Right ventricle myocardium inferior (tissue), 1 donor: ENCODE measurements at places on chromosomes 1 and 21. TPM values are rescaled to one million over a fixed set of nuclear protein-coding genes. Genes with fewer than 3 reads are reported as not detected.

- DNase-seq, result no peak
Measured at GRCh38 chr1:237931581-237931980, 40.9 kb upstream of the ZP4 start.

GRCh38 chr1:238029126-238029525 lies 138.4 kb upstream of the ZP4 start:
- DNase-seq, result no peak

DNA sequence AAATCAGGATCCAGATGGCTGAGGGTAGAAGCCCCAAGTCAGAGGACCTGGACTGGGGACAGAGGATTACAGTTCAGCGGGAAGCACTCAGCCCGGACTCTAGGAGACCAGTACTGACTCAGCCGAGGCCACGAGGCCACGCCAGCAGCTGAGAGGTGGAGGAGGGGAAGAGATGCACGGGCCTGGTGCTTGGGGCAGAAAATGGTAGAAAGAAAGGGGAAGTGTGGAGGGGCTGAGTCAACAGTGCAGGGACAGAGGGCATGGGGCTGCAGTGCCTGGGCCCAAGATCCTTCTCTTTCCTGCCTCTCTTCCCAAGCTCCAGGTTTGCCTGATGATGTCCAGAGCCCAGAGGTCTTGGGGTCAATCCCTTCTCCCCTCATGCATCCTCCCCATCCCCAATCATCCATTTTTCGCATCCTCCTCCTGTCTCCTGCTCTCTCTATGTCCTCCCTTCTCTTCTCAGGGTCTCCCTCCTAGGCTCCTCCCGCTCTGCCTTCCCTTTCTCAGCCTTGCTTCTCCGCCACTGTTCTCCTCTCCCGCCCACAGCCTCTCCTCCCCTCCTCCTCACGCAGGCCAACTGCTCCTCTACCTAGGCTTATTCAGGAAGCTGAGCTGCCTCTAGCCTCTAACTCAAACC lies 7.7 kb downstream of the ARHGEF2 start:
- peak; percentile 92 for DNase-seq

ADCY10 gene
- not detected for total RNA-seq

DNA sequence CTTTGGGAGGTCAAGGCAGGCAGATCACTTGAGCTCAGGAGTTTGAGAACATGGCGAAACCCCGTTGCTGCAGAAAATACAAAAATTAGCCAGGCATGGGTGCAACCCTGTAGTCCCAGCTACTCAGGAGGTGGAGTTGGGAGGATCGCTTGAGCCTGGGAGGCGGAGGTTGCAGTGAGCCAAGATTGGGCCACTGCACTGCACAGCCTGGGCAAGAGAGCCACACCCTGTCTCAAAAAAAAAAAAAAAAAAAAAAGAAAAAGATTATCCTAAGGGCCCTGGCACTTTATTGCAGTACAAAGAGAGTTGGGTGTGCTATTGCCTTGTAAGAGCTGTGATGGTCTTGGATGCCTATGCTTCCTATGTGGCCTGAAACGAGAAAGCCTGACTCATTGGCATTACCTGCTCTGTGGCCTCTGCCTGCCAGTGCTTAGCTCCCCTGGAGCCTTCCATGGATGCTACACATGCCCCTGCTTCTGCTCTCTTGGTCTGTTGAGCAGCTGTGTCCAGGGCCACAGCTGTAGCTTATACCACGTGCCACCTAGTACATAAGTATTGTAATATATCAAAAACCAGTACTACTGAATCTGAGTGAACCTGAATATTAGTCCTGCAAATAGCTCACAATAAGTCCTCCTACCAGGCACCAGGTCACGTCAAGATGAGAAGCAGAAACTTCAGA lies 45.8 kb downstream of the DNAJC6 start:
- DNase-seq, result no peak

KCNA3 gene
- 0.38 TPM for total RNA-seq
